ENCODE measurements at places on chromosomes 2 and 18.

DNA sequence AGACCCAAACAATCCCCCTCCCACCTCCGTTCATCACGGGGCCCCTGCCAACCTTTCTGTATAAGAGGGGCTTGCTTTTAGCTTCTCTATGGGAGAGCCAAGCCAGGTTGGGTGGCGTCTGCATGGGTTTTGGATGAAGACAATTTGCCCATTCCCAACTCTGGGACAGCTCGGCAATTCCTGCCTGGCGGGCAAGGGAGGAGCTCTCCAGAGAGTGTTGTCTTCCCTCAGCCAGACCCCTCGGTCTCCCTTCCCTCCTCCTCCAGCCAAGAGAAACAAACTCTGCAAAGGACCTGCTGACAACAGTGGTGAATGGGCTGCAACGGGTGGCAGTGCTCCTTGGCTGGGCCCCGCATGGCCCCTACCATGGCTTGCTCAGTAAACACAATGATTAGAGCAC is 267.2 kb upstream of the HDAC4 start:
- DNase-seq = no peak

- DNase-seq = no peak
Measured at GRCh38 chr18:2009942-2010697, 561.2 kb downstream of the METTL4 start.

GRCh38 chr2:47375307-47375706 is 27.6 kb upstream of the MSH2 start:
- no peak for DNase-seq

- DNase-seq = no peak
Measured at GRCh38 chr2:240121190-240121589, 14.9 kb downstream of the COPS9 start.

GRCh38 chr2:143475041-143475776 is 346.0 kb downstream of the ARHGAP15 start:
- DNase-seq = no peak

DNA sequence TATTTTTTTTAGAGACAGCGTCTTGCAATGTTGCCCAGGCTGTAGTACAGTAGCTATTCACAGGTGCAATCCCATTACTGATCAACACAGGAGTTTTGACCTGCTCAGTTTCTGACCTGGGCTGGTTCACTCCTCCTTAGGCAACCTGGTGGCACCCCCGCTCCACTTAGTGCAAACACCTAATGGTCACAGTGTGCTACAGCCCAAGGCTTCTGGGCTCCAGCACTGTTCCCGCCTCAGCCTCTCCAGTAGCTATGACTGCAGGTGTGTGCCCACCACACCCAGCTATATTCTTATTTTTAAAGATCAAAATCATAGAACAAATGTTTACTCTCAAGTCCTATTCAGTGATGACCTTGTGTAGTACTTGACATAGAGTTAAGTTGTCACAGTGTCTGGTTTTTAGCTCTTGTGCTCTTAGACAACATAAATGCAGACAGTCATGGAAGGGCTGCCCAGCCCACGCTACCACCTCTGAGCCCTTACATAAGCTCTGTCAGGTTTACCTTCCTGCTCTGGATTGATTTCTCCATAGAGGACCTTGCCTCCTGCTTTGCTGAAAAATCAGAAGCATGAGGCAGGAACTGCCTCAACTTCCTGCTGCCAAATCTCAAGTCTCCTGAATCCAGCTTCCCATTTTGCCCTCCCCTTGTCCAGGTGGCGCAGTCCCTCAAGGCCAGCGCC is 82.2 kb upstream of the SLC1A4 start:
- DNase-seq = no peak

- DNase-seq = no peak
Measured at GRCh38 chr2:12915787-12916186, 199.1 kb downstream of the TRIB2 start.

GRCh38 chr2:201859949-201860348 is 53.6 kb downstream of the CDK15 start:
- no peak for DNase-seq

- DNase-seq = no peak
Measured at GRCh38 chr18:61967252-61967891, 74.6 kb upstream of the RNF152 start.
